ENCODE measurements at places on chromosomes 11 and 22.

DNA sequence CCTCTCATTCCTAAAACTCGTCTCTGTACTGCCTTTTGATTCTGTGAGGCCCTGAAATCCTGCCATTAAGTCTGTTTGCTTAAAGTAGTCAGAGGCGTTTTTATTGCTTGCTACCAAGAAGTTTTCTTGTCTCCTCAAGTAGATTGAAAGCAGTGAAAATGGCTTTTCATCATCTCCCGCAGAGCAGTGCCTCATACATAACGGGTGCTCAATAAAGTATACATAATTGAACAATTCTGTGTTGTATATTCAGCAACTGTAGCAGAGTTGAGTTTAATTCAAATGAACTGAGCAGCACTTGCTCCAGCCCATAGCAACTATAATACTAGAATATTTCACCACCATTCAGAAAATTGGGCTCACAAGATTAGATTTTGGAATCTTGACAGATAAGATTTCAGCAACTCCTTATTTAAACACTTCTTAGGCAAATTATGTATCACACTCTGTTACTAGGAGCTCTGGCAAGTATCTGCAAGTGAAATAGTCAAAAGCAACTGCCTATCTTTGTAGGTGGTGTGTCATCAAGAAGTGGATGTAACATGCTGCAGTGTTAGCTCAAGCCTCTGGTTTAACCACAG is 20.0 kb downstream of the FIBIN start:
- no peak for DNase-seq

DNA sequence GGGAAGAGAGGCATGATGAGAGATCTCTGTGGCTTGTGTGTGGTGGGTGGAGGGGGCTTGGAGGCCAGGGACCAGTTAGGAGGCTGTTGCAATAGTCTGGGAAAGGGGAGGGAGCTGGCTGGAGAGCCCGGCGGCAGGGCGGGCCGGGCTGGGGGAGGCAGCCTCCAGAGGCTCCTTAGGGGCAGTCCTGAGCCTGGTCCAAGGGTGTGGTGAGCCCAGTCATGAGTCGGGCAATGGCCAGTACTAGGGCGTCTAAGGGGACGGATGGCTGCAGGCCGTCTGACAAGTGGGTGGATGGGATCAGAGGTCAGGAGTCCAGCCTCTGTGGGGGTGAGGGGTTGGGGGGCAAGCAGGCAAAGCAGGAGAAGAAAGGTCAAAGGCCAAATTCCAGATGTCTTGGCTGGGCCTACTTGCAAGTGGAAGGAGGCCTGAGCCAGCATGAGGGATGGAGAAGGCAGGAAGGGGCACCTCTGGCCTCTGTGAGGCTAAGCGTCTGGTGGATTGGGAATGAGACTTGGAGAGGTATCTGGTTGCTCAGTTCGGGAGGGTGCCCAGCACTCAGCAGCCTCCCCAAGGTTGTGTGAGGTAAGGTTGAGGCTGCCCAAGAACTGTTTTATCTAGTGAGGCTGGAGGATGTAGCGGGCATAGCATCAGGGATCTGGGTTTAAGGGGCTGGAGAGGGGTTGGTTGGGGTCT is 6.0 kb upstream of the CD248 start:
- DNase-seq, result no peak

GRCh38 chr11:79419120-79419519 is 21.7 kb downstream of the TENM4 start:
- no peak for DNase-seq

DNA sequence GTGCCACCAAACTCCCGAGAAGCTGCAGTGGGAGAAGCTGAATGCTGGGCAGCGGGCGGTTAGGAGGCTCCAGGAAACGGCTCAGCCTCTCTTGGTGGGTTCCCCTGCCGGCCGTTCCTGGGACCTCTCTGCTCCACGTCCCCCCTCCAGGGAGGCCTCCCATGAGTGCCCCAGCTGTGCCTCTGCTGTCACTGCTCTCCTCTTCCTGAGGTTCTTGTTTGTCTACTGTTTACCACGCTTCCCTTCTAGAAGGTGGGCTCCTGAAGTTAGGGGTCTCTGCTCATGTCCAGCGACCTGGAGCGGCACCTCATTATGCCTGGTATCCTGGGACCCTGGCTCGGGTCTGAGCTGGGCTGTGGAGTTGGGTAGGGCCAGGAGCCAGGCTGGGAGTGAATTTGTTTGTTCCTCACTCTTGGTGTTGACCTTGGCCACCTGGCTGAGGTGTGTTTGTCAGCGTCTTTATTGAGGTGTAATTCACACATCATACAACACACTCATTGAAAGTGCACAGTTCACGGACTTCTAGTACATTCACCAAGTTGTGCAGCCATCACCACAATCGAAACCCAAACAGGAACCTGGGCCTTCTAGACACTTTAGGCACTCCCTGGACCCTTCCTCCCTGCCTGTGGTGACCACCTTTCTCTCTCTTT is 37.8 kb upstream of the GRAMD4 start:
- no peak for DNase-seq

DNA sequence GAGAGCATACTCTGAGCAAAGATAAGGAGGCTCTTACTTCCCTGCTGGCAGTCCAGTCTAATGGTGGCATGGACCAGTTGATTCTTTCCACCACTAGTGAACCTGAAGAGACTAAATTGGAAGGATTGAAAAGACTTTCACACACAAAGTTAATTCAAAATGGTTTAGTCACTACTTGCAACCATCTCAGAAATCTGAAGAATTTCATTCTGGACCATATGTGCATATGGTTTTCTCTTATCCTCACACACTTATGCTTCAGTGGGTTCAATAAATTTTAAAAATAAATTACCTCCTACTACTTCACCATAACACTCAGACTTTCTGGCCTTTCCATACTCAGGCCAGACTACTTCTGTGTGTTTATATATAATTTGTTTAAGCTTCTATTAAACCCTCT is 44.7 kb downstream of the CADM1 start:
- no peak for DNase-seq

DNA sequence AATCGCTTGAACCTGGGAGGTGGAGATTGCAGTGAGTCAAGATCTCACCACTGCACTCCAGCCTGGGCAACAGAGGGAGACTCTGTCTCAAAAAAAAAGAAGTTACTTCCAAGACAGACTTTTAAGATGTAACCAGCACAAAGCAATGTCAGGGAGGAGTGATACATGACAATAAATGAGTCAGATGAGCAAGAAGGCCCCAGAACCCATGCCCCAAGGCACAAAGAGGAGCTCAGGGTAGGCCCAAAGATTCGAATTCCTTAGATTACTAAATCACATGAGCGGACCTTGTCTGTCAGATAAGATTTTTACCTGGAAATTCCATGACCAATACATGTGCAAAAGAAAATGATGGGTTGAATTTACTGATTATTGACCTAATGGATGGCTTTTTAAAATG is 10.5 kb upstream of the JHY start:
- DNase-seq, result no peak

- no peak for DNase-seq
These were observed 9.4 kb upstream of the NPTXR start for GRCh38 chr22:38853196-38853651.

GRCh38 chr11:22516111-22516510 is 109.5 kb downstream of the FANCF start:
- no peak for DNase-seq

GRCh38 chr11:61486011-61486620 is 22.4 kb upstream of the LRRC10B start:
- DNase-seq, result no peak

DNA sequence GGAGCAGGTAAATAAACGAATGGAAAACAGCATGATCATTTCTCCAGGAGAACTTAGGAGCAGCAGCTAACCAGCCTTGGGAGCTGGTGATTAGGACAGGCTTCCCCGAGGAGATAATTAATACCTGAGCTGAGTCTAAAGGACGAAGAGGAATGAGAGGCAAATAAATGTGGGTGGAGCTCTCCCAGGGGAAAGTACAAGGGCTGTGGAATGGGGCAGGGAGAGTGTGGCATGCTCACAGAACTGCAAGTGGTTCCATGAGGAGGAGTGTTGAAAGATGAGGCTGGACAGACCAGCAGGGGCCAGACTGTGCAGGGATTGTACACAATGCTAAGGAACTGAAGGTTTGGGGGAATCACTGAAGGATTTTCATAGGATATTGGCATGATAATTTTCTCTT is 14.2 kb upstream of the TLCD5 start:
- no peak for DNase-seq

DNA sequence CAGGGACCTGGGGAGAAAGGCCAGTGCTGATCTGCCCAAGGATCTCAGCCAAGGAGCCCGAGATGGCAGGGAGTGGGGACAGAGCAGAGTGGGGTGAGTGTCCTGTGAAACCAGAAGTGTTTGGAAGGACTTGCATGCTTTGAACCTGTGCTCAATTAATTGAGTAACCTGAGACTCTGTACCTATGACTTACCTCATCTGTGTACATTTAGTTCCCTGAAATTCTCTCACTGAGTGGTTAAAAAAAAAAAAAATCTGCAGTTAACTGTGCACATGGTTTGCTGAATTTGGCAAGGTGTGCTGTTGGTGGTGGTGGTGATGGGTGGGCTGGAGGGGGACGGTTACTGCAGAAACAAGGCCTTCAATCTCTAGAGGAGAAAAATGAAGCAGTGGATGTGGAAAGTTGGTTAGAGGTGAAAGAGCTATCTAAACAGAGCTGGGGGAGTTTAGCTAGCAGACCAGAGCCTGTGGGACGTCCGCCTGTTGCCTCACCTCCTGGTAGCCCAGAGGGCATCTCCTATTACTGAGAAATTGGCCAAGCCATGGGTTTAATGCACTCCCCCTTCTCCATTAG is 8.3 kb upstream of the SORL1-AS1 start:
- DNase-seq, result no peak

GRCh38 chr22:20430101-20430719 is 7.4 kb downstream of the SCARF2 start:
- no peak for DNase-seq

- DNase-seq, result no peak
These were observed 15.2 kb downstream of the PRPF19 start for GRCh38 chr11:60891103-60891741.

DNA sequence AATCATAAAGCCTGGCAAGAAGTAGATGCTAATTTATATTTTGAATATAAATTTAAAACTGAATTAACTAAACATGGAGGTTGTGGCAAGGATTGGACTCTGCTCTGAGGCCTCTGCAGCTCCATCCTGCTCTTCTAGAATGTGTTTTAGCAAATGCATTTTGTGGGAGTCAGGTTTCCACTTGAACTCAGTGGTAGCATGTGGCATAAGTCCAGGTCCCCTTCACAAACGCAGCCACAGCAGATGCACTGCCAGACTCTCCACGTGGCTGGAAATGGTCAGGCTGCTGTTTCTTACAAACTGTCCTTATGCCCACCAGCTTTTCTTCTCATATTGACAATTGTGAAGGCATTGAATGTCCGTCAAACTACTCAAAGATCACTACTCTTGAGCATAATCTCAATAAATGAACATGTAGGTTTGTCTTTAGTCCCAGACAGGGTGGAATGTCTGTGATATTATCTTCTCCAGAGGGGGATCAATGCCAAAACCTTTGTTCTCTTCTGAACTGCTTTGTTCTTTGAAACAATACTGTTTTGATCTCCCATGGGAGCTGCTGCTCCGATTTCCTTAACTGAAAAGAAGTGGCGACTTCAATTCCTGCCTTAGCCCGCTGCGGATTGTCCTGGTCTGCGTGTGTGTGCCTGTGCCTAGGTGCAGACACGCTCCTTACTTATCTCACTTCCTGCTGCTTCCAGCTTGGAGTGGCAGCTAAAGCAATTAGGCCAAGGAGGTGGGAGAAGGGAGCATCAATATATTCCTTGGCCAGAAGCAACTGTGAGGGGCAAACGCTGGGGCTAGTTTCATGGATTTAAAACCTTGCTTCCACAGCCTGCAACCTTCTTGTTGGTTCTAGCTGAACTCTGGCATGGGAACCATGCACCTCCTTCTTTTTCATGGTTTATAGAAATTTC is 24.2 kb downstream of the EIF4G2 start:
- DNase-seq, result no peak

DNA sequence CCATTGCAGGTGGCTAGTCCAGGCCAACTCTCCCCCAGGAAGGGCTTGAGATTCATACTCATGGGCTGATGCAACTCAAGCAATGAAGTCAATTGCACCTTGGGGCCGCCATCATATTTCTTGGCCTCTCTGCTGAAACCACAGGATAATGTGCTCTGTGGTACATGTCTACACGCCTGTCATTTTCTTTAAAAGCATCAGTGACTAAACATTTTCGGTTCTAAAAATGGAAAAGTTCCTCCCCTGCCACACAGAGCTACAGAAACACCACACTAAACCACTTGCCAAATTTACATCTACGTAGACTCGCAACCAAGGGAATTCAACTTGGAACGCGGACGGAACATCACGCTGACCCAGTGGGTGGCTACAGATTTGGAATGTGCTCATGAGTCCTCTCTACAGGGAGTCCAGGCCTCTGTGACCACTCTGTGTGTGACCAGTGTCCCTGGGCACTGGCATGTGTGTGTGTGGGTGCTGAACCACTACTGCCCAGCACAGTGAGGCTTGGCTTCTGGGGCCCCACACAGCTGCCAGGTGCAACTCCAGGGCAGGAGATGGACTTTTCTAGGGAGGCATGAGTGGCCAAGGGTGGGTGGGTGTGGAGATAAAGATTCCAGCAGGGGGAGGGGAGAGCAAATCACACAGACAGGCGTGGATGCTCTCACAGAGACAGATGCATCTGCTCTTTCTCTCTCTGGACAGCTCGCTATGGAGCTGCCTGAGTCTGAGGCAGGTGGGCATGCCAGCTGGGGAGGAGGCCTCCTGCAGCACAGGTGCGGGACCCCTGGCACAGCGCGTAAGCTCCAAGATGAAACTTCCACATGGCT is 261.9 kb downstream of the CTTN start:
- no peak for DNase-seq

- DNase-seq, result no peak
These were observed 20.9 kb downstream of the SOX6 start for GRCh38 chr11:16335236-16335962.

DNA sequence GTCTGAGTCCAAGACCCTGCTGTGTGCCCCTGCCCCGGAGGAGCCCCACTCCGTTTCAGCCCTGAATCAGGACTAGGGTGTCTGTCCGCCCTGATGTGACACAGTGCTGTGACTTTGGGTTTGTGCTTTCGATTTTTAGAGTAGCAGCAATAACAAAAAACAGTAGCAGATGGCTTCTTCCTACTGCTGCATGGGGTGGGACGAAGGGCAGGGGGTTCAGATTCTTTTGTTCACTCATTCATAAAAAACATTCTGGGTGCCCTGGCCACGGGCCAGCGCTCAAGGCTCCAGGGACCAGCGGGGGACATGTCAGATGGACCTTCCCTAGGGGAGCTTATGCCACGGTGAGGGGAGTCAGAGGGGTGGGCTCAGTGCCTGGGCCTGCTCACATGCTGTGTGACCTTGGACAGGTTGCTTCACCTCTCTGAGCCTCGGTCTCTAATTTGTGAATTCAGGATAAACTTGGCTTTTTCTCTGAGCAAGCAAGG is 24.6 kb upstream of the PRR5 start:
- no peak for DNase-seq

DNA sequence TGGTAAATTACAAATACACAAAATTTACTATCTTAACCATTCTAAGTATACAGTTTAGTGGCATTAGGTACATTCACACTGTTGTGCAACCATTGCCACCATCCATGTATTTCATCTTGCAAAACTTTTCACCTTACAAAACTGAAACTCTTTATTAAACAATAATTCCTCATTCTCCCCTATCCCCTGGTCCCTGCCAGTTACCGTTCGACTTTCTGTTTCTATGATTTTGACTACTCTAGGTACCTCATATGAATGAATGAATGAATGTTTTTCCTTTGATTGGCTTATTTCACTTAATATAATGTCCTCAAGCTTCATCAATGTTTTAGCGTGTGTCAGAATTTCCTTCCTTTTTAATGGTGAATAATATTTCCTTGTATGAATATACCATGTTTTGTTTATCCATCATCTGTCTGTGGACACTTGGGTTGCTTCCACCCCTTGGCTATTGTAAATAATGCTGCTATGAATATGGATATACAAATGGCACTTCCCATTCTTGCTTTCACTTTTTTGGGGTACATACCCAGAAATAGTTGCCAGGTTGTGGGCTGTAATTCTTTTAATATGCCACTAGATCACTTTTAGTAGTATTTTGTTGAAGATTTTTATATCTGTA is 93.0 kb downstream of the UVRAG start:
- DNase-seq, result no peak
